Amygdala (tissue), 56 donors: ENCODE measurements at places on chromosomes 1 and 21.

GRCh38 chr1:167705250-167705649 is 16.5 kb upstream of the MPZL1 start:
- no peak for DNase-seq

- DNase-seq, result no peak
Measured at GRCh38 chr1:190908691-190909090, 431.0 kb upstream of the BRINP3 start.

- DNase-seq, result no peak
Measured at GRCh38 chr21:38255571-38256117, 1.1 kb upstream of the KCNJ15 start.

DNA sequence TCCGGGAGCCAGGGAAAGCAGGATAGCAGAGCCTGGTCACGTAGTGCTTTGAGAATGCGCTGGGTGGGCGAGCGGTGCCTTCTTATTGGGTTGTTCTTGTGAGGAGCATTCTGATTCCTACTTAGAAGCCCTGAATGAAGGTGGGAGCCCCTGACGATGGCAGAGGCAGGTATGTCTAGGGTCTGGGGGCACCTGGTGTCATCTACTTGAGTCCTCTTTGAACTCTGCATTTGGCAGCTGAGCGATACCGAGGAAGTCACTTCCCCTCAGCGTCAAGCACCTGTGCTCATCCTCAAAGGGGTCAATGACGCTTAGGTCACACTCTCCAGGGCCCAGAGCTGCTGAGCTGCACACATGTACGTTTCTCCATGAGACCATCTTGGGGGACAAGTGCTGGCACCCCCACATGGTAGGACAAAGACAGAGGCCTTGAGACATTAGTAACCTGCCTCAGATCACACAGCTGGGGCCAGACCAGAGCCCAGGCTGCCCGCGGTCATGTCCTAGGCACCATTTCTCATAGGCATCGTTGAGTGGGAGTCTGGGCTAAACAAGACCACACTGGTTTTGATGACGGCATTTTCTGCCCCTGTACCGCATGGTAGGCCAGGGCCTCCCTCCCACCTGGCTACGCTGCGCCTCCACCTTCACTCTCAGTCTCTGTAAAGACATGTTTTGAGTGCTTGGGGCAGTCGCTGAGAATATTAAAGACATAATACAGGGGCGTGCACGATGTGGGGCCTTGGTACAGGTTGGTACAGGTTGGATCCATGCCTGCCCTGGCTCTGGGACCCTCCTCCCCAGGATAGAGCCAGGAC is 69.1 kb upstream of the ABCG1 start:
- DNase-seq, result no peak

- DNase-seq, result no peak
Measured at GRCh38 chr1:21933397-21934248, 3.5 kb downstream of the HSPG2 start.

DNA sequence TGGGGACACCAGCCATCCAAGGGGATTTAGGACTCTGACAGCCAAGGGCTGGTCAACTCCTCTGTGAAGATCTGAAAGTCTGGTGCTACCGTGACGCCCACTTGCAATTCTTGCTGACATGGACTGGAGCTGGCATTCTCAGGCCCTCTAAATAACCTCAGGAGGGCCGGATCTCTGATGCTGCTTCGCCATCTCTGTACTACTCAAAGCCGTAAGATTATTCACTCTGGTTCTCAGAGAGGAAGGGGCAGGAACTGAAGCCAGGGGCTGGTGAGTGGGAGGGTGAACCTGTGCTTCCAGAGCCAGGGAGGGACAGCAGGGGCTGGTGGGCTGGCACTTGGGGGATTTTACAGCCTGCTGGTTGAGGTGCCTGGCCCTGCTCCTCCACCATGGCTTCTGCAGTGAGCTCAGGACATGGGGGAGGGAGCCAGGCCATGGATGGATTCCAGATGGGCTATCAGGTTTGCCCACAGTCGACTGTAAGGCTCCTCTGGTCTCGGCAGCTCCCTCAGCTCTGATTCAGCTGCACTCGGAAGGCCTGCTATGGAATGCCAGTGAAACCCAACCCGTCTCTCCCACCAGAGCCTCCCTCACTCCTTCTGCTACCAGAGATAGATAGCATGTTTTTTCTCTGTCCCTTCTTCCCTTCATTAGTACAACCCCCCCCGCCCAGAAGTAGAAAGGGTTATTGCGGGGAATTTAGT is 84.5 kb downstream of the PLXNA2 start:
- DNase-seq, result no peak

DNA sequence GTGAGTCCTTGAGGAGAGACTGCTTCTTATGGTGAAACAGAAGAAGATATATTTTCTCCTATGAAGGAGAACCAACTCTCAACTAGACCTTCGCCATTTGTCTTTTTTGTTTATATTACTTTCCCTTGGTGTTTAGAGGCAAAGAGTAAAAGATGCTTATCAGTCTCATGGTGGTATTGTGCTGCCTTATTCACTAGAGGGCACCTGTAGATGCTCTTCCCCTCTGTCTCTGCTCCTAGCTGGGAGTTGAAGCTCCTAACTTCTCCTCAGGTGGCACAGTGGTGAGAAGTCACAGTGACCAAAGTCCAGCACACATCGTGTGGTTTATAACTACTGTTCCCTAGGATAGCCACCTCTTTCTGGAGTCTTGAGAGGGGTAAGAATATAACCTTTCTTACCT is 1359.6 kb downstream of the PLA2G4A start:
- DNase-seq, result no peak

- no peak for DNase-seq
Measured at GRCh38 chr1:110120960-110121561, 8.8 kb downstream of the UBL4B start.

GRCh38 chr1:40199126-40199525 is 37.9 kb downstream of the RLF start:
- no peak for DNase-seq

DNA sequence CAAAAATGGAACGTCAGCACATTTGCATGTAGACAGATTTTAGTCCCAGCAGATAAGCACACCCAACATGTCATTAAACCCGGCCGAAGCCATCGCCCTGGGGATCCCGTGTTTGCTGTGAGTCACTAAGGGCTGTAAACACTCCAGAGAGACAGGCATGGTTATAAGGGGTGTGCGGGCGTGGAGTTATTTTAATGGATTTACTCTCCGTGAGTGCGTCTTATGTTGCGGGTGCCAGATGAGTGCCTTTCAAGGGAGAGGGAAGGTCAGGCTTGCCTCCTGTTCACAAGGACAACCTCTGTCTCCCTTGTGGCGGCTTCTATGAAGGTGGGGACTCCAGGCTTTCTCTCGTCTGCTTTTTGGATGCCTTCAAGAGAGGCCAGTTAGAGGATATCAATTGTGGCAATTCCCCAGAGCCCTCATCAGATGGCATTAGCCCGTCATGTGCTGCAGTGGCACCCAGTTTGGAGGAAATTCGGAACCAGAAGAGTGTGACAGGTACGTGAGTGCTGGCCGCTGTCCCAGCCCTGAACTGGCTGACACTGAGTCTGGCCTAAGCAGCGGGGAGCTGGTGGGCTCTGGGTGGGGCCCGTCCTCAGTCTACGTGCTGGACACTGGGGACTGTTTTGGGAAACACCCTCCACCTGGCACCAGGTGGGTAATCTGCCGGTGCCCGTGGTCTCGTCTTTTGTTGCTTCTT is 223.8 kb upstream of the TMEM51 start:
- no peak for DNase-seq

- no peak for DNase-seq
Measured at GRCh38 chr1:205585835-205586785, 45.7 kb downstream of the ELK4 start.

- no peak for DNase-seq
Measured at GRCh38 chr1:32539584-32540571, 651 bp downstream of the ZBTB8A start.

DNA sequence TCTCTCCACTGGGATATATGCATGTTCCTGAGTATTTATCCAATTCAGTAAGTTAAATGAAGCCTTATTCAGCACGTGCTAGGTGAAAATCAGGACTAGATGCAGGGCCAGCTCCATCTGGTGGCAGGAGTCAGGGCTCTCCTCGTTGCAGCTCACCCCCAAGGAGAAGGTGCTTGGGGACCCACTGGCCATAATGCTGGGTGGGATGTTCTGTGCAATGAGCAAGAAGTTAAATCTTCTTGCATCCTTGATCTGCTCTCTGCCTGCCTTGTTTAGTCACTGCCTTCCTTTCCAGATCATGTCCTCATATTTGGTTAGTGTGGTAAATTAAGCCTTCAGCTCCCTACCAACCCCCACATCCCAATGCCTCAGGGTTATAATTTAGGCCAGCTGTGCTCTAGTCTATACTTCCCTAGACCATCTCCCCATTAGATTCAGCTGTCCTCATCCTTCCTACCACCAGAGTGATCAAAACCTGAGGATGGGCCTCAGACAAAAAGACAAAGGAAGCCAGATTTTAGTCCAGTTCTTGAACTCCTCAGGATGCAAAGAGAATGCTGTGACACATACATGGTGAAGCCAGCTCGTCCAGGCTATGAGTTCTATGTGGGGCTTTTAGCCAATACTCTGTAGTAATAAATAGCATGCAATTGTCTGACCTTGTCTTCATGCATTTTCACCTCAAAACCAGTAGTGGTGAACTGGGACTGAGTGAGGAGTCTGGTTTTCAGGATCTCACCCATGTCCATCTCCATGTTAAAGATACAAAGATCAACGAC is 55.9 kb downstream of the SEC16B start:
- no peak for DNase-seq

DNA sequence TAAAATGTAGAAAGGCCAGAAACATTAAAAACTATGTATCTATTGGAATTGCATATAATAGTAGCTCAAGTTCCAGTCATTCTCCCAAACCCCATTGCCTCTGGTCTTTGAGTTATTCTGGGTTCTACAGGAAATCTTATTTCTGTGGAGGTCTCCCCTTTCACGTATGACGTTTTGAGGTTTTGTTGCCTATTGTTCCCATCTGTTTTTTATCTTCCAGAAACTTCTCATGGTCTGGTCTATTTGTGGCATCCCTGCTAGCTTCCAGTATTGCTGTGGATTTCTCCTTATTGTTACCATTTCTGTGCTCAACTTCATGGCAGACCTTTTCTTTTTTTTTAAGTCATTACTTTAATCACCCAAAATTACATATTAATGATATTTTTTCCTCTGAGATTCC is 43.3 kb downstream of the DTL start:
- DNase-seq, result no peak

DNA sequence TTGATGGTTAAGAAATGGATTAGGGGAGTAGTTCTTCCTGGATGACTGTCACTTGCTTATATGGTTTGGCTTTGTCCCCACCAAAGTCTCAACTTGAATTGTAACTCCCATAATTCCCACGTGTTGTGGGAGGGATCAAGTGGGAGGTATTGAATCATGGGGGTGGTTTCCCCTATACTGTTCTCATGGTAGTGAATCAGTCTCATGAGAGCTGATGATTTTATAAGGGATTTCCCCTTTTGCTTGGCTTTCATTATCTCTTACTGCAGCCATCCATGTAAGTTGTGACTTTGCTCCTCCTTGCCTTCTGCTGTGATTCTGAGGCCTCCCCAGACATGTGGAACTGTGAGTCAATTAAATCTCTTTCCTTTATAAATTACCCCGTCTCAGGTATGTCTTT is 1621.1 kb downstream of the MRPL39 start:
- no peak for DNase-seq

DNA sequence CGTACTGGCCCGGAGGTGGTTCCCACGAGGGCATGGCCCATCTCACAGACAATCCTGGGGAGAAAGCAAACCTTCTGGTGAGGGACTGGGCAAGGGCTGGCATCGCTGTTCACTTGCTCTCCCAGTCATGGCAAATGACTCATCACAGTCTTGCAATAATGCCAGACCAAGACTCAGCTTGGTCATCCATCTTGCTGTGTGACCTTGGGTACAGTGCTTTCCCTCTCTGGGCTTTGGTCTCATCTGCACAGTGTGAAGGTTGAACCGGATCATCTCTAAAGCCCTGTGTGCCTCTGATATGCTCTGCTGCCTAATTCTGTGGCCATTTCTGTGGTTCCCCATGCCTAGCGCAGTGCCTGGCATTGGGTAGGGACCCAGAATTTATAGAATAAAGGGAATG is 143.6 kb upstream of the CD34 start:
- no peak for DNase-seq

GRCh38 chr1:1627829-1628753 is 3.9 kb upstream of the MMP23B start:
- DNase-seq, result no peak

GRCh38 chr1:12540580-12541273 is 77.3 kb downstream of the DHRS3 start:
- DNase-seq, result no peak

DNA sequence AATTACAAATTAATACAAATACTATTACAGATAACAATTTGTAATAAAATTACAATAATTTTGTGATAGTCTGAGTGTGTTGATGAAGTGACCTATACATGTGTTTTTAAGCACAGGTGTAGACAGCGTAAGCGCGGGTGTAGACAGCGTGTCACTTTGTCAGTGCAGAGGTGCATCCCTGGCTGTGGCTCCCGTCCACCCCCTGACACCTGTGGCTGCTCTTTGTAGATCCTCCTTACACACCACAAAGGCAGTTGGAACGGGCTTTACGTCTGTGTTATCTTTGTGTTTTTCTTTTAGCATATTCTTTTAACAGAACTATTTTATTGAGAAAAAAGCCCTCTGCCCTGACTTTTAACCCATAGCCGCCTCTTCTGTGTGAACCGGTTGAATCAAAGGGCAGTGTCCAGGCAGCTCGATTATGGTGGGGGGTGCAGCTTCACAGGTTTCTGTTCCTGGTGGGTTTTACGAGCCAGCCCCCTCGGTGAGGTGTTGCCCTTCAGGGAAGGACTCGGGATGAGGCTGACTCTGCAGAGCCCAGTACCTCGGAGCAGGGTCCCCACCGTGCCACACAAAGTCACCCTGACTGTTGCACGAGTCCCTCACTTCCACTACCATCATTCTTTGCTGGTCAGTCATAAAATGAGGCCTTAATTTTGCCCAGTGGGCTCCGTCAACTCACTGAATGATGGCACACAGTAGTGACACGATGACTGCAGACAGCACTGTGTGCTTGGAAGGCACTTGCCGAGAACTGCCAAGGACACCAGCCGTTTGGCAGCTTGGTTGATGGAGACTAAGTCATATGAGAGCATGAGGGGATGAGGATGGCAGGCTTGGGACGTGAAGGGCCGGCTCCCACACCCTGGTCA is 86.4 kb upstream of the COL6A1 start:
- no peak for DNase-seq

DNA sequence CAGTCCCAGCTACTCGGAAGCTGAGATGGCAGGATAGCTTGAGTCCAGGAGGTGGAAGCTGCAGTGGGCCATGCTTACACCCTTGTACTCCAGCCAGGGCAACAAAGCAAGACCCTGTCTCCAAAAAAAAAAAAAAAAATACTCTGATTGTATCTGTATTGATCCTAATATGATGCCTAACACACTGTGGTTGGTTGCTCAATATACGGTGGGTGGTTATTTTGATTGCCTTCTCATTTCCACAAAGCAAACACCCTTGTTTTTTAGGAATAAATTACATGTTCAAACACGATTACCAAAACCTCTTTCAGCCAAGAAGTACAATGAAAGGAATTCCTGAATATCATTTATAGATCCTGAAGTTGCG is 3.4 kb downstream of the EGLN1 start:
- no peak for DNase-seq

DNA sequence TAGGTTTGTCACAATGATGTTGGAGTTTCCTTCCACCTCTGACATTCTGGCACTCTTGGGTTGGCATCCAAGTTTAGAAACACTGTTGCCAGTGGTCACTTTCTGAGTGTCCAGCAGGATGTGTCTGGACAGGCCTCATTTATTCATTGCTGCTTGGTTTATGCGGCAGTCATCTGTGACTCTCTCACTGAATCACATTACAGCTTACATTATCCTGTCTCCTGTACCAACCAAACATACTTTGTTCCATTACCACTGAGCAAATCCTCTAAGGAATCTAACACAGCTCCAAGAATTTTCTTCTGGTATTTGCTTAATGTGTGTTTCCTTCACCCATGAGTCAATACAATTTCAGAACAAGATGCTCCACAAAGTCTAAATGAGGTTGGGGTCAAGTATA is 19.9 kb downstream of the SGIP1 start:
- no peak for DNase-seq
